Amygdala (tissue), 56 donors: ENCODE measurements at places on chromosomes 16 and 17.

DNA sequence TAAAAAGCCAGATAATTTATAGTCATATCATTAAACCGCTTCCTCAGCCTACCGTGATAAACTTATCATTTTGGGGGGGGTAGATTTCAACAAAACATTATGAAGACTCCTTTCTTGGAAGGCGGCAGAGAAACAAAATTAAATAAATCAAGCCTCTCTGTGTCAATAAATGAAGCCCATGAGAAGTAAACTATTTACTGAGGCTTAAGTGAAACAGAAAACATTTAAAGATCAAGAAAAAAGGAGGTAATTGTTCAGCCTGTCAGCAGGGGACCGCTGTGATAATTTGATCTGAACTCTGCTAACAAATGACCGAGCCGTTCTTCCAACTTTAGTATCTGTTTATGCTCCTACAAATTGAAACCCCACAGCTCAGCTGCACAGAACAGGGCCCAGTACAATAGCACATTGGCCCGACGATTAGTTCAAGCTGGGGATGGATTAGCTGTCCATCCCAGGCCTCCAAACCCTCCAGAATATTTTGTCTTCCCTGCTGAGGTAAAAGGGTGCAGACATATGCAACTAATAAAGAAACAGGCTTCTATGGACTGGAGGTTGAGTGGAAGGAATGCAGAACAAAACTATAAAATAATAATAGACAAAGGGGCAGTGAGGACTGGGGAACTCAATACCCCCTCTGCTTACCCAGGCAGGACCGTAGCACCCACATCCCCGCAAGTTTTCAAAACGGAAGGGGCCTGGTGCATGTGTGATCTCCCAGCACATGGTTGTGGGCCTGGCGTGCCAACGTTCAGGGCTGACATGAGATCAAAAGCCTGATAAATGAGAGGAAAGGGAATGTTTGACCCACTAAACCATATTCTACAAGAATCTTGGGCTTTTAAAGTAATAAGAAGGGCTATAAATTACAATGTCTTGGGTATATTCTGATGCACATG, 298.1 kb upstream of the IRX5 start:
- no peak for DNase-seq

DNA sequence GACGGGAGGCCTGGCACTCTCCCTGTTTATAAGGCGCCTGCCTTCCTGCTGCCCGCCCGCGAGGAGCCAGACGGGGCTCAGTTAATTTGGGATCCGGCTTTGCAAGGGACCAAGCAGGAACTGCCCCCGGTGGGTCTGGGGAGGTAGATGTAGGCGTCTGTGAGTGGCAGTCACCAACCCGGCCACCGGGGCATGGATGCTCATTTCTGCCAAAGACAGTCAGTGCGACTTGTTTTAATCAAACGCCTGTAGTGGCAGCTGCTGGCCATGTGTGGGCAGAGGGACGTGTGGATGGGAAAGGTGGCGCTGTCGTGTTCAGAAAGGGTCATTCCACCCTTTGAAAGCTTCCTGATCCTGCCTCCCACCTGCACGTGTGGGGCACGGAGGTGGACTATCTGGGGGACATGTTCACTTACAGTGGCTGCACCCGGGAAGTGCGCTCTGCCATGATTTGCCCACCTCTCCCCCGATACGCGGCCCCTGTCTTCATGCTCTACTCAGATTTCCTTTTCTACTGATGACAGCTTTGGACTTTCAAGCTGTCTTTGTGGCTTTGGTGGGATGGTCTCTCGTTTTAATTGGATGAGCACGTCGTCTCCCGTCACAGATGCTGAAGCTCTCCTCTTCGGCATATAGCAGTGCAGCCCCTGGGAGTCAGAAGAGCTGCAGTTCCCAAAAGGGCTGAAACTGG, 60.3 kb upstream of the CIBAR2 start:
- no peak for DNase-seq

DNA sequence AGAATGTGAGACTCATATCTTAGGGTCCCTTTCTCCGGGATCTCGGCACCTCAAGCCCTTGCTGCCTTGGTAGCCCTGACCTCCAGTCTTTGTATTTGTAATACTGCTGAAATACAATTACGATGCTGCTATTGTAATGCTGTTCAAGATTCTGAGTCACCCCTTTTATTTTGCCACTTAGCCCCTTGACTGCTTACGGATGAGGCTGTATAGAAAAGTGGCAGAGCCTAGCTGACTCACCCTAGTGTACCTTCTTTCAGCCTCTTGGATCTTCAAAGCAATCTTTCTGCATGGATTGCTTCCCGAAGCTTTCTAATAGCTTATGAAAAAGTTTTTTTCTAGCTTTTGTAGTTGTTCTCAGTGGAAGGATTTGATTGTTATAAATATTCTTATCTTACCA, 187.9 kb downstream of the KCNJ2 start:
- DNase-seq, result no peak

- DNase-seq, result no peak
These were observed 15.5 kb upstream of the RBFOX3 start for GRCh38 chr17:79626156-79626890.

DNA sequence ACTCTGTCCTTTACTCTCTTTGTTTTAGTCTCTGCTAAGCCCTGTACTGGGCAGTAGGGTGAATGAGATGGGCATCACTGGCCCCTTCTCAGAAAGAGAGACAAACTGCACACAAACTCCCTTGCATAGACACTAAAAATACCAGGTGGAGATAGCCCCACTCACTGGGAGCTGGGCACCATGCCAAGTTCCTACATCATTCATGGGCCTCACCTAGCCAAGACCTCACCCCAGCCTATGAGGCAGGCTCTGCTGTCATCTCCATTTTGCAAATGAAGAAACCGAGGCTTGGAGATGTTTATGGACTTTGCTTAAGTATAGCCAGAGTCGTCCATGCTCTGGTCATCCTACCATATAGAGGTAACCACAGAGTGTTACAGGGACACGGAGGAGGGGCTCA, 499.8 kb upstream of the CDH11 start:
- no peak for DNase-seq
